AML-193 (cell line): ENCODE measurements at places on chromosomes 3 and 15.

DNA sequence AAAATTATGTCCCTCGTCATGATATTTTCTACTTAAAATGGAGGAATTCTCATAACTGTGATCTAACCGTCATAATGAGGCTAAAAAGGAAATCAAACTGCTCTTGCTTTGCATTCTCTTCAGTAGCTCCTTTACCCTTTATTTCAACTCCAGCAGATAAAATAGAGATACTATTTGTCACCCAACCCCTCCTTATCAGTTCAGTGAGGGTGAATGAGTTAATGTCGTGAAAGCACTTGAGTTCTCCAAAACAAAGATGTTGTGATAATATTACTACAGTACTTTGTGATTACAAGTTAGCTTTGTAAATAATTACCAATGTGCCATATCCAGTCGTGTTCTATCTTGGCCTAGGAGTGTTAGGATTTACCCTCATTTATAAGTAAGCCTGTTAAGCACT, 63.4 kb upstream of the ANKRD28 start:
- no peak for DNase-seq

DNA sequence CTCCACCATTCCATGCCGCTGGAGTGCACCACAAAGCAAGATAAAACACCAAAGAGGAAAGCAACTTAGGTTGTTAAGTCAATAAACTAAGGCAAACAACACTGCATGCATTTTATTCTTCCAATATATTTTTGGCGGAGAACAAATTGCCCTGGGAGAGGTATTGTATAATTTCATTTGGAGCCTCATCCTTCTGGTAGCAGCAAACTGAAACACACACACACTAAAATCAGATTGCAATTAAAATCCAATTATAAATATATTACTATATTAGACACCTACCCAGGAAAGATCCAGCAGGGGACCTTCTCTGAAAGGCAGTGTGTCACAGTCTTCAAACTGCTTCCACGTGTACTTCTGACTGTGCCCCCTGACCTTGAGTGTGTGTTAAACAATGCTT, 102.3 kb downstream of the RORA start:
- no peak for DNase-seq

GRCh38 chr15:98854496-98854895, 153.1 kb downstream of the PGPEP1L start:
- no peak for DNase-seq

DNA sequence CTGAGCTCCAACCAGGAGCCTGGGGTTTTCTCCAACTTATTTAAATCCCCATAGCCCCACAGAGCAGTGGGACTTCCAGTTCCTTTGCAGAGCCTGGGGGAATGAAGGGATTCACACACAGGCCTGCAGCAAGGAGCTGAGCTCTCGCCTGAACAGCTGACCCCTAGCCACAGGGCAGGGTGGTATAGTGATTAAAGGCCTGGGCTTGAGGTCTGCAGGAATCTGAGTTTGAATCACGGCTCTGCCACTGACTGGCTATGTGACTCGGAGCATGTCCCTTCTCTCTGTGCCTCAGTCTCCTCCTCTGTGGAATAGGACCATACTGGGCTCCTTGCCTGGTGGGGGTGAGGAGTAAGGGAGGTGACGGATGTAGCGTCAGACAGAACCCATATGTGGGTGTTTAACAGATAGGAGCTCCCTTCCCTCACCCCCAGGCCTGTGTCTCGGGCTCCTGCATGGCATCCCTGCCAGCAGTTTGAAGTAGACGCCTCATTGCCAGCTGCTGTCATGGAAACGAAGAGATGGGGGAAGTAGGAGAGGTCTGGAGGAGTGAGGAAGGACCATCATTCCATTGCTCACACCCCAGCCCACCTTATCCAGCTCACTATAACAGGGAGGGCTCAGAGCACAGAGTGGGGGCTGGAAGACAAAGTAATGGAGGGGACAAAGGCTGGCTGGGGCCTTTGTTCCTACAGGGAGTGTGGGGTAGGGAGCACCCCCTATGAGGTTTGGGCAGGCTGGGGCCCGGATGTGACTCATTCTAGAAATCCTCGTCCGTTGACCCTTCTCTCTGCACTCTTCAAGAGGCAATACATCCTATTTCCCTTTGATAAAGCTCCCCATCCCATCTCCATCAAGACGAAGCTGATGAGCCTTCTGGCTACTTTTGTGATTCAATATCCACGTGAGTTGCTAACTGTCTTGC, 14.8 kb downstream of the HRH1 start:
- no peak for DNase-seq

DNA sequence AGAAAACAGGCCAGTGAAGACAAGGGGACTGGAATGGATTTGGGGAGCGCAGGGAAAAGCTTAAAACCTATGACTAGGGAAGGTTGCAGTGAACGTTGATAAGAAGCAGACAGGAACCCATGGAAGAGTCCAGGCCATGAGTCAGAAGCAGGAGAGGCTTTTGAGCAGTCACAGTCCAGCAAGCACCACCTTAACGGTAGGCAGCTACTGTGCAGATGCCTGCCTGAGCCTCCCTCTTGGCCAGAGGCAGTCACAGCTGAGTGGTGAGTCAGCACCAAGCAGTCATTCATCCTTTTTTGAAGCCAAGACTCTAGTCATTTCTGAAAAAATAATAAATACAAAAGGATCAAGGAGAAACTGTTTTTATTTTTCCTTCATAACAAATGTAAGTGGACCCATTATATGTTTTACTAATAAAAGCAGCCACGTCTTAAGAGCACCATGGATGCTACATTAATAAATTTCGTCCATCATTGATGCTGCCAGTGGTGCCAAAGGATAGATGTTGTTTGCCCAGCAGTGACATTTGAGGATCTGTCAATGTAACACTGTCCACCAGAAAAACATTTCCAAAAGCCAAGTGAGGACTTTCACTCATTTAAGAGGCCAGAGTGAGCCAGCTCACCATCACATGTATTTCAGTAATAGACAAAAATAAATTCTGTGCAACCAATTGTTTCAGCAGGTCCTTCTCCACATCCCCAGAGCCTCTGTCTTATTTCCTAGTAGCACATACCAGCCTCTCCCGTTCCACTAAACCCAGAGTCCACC, 42.1 kb upstream of the ACTC1 start:
- DNase-seq, result no peak

DNA sequence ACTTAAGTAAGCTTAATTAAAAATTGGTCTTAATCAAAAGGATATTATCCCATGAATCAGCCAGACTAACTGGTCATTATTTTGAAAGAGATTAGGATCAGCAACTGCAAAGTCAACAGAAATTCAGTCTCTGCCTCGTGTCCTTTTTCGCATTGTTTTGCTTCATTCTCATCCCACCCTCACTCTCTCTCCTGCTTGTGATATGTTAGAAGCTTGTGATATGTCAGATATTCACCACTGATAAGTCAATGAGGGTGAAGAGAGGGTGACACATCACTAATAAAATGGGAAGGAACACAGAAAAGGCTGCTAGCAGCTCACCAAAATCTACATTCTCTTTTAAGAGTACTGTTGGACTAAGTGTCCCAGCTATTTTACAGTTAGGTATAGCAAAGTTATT, 146.1 kb downstream of the SUCNR1 start:
- DNase-seq, result no peak

GRCh38 chr15:63939531-63940130, 105.9 kb upstream of the HERC1 start:
- DNase-seq, result no peak

GRCh38 chr3:10957976-10958749, 34.4 kb upstream of the SLC6A1 start:
- DNase-seq, result peak; percentile 23

DNA sequence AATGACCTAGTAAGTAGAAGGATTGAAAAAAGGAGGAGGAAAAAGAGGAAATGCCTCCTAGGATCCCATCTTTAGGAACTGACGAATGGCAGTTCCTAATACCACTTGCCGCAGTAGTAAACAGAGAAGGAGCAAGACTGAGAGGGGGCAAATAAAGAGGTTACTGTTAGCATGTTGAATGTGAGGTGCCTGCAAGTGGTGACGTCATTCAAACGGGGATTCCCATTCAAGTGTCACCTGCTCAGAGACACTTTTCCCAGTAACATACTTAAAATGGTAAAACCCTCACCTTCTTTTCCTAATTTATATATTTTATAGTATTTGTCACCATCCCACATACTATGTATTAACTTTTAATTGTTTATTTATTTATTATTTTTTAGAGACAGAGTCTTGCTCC, 178.9 kb downstream of the IL5RA start:
- no peak for DNase-seq

- DNase-seq, result no peak
These were observed 10.5 kb upstream of the PRR23E start for GRCh38 chr3:127182431-127182830.

GRCh38 chr3:191143224-191143623, 55.8 kb upstream of the OSTN start:
- DNase-seq, result no peak

- DNase-seq, result no peak
These were observed 60.6 kb downstream of the DPH6 start for GRCh38 chr15:35485411-35485810.

DNA sequence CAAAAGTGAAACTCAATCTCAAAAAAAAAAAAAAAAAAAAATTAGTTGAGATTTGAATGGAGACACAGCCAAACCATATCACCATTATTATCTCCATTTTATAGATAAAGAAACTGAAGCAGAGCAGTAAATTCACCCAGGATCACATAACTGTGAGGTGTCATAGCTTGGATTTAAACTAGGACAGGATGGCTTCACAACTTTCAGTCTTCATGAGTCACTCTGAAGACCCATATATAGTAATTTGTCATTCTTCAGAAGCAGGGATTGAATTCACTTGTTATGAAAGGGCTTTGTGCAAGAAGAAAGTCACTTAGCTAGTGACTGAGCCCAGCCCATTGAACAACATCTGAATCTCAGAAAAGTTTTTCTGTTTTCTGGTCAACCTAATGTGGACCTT, 60.5 kb upstream of the LRIG1 start:
- no peak for DNase-seq

- no peak for DNase-seq
These were observed 515.6 kb upstream of the SGO1 start for GRCh38 chr3:20701641-20702040.

GRCh38 chr3:4429648-4430350, 37.3 kb downstream of the SUMF1 start:
- no peak for DNase-seq

GRCh38 chr15:34616613-34617012, 33.2 kb upstream of the GOLGA8B start:
- DNase-seq, result no peak

DNA sequence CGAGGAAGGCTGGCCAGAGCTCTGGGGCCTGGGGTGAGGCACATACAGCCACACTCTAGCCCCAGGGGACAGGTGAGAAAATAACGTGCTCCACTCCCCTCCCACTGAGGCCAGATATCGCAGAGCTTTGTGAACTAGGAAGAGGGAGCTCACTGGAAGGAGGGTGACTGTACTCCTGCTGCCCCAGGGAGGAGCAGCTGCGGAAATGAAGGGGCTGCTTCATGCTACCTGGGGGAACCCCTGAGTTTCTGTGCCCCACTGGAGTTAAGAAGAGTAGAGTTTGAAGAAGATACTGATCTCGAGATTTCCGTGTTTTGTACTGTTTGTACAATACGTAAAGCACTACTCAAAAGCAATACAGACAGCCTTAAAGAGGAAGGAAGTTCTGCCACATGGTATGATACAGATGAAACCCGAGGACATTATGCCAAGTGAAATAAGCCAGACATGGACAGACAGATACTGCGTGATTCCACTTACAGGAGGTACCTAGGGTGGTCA, 44.6 kb downstream of the CMTM6 start:
- DNase-seq, result peak; percentile 79

DNA sequence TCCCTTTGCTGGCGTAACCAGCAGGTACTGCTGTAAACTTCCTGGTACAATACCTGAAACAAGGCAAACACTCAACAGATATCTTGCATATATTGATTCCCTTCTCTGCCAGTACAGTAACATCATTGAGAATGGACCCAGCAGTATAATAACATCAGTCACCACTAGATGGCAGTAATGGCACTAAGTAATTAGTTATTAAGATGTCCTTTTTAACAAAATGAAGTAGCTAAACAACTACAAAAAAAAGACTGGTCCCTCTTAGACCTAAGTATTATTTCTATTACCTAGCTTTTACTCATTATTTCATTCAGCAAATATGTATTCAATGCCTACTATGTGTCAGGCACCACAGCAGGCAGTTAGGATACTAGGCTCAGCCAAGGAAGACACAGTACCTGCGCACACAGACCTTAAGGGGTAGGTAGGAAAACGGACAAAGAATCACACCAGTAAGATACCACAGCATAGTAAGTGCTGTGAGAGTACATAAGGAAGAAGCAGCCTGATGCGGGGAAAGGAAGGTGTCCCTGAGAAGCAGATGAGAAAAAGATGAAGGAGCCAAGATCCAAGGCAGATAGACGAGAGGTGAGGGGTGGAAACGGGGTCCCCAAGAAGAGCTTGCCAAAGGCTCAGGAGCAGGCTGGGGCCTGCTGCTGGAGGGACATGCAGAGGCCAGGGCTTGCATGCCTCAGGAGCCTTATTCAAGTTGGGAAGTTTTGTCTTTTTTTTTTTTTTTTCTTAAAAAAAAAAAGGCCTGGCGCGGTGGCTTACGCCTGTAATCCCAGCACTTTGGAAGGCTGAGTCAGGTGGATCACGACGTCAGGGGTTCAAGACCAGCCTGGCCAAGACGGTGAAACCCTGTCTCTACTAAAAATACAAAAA, 102.7 kb upstream of the CHD2 start:
- peak; percentile 77 for DNase-seq

- DNase-seq, result no peak
These were observed 127.8 kb upstream of the LRRFIP2 start for GRCh38 chr3:37301980-37302708.

GRCh38 chr3:160475153-160475552, 25.6 kb upstream of the TRIM59 start:
- no peak for DNase-seq

GRCh38 chr3:10601151-10601856, 95.9 kb upstream of the ATP2B2 start:
- DNase-seq, result no peak

DNA sequence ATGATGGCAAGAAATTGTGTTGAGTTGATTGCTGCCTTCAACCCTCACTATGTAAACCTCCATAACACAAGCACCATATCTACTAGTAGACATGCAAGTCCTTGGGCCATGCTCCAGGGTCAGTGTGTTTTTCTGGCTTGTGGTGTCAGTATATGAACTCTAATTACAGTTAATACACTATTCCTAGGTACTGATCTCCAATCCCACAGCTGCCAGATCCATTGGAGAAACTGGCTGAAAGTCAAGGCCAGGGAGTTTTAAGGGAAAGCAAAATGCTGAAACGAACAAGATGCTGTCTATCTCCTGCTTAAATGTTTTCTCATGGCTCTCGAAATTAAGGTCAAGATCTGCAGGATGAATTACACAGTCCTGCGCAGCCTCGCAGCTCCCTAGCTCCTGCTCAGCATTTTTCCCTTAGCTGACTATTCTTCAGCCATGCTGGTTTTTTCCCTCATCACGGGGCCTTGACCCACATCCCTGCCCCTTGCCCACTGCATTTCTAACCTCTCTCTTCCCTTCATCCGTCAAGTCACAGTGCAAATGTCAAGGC, 425.0 kb upstream of the ADAMTS9 start:
- no peak for DNase-seq

DNA sequence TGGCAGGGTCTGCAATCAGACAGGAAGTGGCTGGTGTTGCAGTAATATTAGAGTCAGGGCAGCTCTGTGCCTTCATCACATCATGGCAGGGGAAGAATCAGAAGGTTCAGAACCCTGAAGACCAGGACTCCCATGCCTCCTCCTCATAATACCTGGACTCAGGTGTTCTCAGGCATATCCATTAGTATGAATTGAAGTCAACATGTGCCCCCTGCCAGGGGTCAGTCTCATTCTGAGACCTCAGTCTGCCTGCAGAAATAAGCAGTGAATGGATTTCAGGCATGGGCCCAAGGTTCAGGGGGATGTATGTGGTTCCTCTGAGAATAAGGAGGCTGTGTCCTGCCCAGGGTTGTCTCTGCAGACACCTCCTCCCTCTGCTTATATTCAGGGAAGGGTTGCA, 74.2 kb downstream of the SPSB4 start:
- no peak for DNase-seq
